Regular cardiac myocyte (primary cell): ENCODE measurements at places on chromosomes 11 and 22. TPM values are rescaled to one million over a fixed set of nuclear protein-coding genes. Genes with fewer than 3 reads are reported as not detected.

KDM4D gene
- total RNA-seq, result 0.56 and 0.77 TPM in 2 replicates

ANGPTL5 gene
- total RNA-seq, result under 0.01 and 0.28 TPM in 2 replicates

NPTXR gene
- 0.58 and 2.5 TPM in 2 replicates for total RNA-seq

PRG2 gene
- under 0.01 and 2.3 TPM in 2 replicates for total RNA-seq

KCNJ11 gene
- total RNA-seq, result under 0.01 TPM in 1 of 2 replicates, not detected in the other

CDC42BPG gene
- total RNA-seq, result 0.19 and 1.1 TPM in 2 replicates

CD3G gene
- not detected in 2 replicates for total RNA-seq

PLEKHB1 gene
- 0.38 and 1.1 TPM in 2 replicates for total RNA-seq

MSANTD4 gene
- 29.9 and 56.7 TPM in 2 replicates for total RNA-seq
